ENCODE measurements at places on chromosomes 16 and 17.

- DNase-seq, result no peak
These were observed 5.1 kb upstream of the FOXL1 start for GRCh38 chr16:86573215-86573614.

DNA sequence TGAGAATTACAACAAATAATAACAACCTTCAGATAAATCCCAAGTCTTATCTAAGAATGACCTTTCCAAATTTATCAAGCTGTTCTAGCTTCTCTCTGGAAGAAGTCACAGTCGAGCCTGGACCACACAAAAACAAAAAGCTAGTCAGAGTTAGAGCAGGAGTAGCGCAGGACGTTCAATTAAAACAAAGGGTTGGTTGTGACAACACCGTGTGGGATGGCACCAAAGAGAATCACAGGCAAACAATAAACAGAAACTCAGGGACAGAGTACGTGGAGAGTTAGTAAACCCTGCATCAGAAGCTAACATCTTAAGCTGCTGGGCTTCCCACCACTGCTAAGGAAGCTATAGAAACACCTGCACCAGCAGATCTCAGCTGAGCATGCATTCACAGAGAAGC lies 23.8 kb downstream of the ARHGAP17 start:
- DNase-seq, result no peak

DNA sequence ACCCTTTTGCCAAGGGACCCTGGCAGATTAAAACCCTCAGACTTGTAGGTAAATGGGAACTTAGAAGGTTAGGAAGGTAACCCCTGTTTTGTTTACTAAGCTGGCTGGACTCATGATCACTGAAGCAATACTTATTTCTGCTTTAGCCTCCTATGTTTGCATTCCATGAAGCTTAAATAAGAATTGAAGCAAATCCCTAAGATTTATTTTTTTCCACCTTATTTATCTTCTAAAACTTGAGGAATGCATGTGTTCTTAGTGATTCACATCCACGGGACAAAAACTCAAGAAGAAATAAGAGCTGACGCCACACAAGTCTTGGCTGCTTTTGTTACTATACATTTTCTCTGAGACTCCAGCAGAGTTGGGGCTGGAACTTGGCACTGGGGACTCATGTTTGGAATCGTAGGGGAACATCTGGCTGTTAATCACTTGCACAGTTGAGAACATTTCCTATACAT lies 35.5 kb downstream of the CLUAP1 start:
- DNase-seq, result no peak

DNA sequence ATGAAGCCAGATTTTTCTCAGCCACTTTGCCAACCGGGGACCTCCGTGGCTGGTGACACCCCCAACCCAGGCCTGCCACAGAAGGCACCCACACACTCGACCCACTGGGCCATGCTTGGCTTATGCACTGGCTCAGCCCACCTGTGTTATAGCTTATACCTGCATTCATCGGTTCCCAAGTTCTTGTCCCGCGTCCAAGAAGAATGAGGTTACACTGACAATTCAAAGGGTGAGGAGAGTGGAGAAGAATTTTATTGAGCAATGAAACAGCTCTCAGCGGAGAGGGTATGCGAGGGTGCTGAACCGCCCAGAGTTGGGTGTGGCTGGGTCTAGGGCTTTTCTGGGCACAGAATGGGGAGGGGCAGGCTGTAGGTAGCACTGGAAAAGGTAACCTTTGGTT lies 22.2 kb upstream of the CDH15 start:
- no peak for DNase-seq

DNA sequence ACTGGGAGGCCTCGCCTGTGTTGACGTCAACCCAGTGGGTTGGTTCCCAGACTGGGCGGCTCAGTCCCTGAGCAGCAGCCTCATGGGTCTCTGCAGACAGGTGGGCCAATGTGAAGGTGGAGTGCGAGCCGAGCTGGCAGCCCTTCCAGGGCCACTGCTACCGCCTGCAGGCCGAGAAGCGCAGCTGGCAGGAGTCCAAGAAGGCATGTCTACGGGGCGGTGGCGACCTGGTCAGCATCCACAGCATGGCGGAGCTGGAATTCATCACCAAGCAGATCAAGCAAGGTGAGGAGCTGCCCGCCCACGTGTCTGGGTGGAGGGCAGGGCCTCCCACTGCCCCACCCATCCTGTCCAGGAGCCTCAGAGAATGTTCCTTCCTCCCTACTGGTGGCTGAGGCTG lies 44.1 kb downstream of the MRC2 start:
- no peak for DNase-seq

DNA sequence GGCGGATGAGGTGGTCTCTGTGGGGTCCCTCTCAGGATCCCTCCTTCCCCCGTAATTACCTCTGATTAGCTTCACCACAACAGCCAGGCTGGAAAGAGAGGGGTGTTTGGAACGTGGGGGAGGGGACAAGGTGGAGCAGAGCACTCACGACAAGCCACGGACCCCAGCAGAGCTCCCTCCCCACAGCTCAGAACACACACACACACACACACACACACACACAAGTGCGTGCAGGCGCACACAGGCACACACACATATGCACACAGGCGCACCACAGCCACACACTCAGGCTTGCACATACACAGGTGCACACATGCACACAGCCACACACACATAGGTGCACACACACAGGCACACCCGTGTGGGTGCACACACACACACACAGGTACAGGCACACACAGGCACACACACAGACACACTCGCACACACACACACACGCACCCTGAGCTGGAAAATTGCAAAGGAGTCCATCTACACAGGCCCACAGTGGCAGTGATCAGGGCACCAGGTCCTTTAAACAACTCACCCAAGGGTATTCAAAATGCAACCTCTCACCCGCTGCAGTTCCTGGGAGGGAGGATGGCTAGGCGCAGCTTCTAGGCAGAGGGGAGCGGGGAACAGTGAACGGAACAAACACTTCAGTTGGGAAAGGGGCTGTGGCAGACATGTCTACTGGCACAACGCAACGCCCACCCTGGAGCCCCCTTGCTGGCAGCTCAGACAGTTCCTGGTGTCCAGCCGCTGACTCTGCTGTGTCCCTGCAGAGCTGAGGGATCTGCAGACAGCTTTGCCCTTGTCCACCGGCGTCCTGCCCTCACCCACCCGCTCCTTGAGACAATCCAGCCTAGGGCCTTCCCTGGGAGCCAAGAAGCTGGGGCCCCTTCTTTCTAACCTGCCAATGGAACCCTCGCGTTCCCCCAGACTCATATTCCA lies 59.9 kb upstream of the DLX4 start:
- DNase-seq, result no peak

- DNase-seq, result no peak
These were observed 36.7 kb upstream of the TANC2 start for GRCh38 chr17:62929320-62929719.

Data from CD4-positive, alpha-beta T cell treated with Interleukin-4 for 1 hour (primary cell).